Astrocyte (in vitro differentiated cells and primary cell): ENCODE measurements at places on chromosomes 6 and 20.

- DNase-seq = no peak
These were observed 48.1 kb downstream of the PLAGL1 start for GRCh38 chr6:143959927-143960326.

DNA sequence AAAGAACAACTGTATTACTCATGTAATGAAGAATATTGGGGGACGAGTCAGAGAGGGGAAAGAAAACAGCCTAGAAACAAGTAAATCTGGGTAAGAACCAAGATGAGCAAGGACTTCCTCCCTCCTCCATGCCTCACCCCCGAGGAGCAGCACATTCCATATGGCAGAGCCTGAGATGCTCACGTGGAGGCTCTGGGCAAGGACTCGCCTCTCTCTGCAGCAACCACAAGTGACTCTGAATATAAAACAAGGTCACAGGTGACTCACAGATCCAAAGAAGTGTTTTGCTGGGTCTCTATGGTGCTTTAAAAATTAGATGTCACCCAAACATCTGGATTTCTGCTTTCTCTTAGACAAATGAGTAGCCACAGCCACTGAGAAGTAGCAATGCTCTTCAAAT, 453.0 kb upstream of the SULF2 start:
- DNase-seq = peak; percentile 94

- no peak for DNase-seq
These were observed 31.8 kb upstream of the BLCAP start for GRCh38 chr20:37559312-37560027.

DNA sequence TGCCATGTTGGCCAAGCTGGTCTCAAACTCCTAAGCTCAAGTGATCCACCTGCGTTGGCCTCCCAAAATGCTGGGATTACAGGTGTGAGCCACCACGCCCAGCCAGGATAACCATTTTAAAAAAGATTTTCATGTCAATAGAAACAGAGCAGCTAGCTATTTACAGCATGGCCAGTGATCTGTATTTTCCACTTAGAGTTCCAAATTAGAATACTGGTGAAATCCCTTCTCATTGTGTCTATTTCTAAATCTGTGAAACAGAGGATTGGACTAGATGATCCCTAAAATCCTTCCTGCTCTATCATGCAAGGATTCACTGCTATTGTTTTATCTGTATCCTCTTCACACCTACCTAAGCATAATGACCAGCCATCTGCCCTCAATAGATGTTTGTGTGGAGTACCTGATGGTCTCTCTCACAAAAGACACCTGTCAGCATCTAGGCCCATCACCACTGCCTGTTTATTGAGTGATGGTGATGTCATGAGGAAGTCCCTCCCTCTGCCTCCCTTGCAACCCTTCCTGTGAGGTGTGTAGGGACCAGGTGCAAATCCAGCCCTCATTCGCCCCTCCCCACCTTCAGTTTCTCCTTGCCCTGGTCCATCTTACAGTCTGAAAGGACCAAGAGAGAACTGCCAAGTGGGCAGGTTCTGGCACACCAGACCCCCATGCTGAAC, 26.5 kb upstream of the SMIM29 start:
- DNase-seq = no peak

GRCh38 chr6:43779852-43780236, 9.8 kb downstream of the VEGFA start:
- no peak for DNase-seq

DNA sequence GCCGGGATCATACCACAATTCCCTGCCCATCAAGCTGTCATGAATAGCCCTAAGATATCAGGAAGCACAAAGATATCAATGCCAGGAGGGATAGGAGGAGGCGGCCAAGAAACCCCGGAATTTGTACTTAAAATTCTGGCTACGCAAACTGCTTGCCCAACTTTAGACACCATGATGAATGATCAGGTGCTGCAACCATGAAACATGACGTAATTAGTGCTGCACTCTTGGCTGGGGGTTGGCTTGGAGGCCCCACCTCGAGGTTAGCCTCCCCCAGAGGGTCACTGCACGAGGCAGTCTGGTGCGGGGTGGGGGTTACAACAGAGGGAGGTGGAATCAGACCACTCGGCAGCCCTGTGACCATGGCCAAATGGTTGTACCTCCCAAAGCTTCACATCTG, 8.9 kb downstream of the SIRPA start:
- peak; percentile 24 for DNase-seq

GRCh38 chr20:61737812-61738443, 327.8 kb downstream of the TAF4 start:
- DNase-seq = no peak

GRCh38 chr6:157536223-157536545, 155.2 kb downstream of the ZDHHC14 start:
- no peak for DNase-seq

DNA sequence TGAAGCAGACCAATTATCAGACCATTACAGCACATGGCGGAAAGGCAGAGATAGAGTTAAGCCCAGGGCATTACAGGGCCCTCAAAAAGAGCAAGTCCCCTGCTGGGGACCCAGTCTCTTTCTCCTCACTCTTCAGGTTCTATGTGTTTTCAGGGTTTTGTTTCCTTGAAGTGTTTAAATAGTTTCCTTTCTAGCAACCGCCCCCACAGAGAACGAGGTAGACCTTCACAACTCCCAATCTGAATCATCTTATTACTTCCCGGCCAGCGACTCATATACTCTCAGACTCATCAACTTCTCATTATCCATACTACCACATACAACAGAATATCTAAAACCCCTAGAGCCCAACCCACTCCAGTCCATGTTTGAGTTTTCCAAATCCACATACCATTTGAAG, 526.6 kb upstream of the ARID1B start:
- no peak for DNase-seq

DNA sequence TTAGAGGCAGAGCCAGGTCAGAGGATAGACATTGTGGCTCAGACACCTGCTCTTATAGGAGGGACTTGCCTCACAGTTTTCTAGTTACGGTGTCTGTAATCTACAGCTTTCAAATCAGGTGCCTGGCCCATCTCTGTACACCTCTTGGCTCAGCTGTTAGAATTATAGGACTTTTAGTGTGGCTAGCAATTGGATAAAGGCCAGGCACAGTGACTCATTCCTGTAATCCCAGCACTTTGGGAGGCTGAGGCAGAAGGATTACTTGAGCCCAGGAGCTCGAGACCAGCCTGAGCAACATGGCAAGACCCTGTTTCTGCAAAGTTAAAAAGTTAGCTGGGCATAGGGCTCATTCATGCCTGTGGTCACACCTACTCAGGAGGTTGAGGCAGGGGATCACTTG, 20.0 kb downstream of the BRPF3 start:
- DNase-seq = peak; percentile 26

DNA sequence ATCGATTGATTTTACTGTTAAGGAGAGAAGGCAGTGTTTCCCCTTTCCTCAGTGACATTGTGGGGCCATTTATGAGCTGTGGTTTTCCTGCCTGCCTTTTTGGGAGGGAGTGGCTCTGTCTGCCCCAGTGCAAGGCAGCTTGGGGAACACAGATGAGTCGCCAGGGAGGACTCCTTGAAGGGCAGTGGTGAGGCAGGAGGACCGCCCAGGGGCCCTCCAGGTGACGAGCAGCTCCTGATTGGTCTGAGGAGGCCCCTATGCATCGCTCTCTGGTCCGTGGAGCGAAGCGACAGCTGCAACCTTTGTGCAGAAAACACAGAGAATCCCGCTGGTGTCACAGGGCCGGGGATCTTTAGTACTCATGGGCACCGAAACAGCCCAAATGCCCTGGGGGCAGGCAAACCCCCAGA, 100.3 kb downstream of the TMEM242 start:
- no peak for DNase-seq

DNA sequence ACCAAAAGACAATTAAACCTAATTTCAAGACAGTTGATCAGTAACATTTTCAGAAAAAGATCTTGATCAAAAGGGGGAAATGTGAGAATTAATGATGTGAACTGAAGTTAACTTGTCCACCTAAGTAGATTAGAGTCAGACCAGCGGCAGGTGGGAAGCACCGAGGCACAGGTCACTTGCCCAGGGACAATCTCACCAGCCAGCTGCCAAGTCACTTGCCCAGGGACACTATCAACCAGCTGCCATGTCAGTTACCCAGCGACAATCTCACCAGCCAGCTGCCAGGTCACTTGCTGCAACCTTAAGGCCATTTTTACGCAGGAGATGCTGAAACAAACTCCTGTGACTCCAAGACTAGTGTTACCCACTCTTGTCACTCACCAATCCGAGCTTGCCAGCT, 187.6 kb upstream of the THBS2 start:
- DNase-seq = no peak

DNA sequence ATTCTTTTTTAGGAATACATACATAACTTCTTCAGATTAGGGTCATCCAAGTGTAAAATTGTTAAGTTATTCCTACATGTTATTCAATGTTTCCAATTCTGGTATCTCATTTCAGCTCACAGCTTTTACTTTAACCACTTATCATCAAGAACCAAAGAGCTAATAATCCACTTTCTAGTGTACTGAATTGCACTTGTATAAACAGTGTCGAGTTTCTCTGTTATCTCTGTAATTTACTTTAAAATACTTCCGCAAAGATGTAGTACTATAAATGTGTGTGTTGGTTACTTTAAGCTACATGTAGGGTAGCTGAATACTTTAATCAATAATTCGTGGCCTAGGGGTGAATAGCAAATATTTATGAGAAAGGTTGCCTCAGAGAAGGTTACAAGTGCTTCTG, 8.8 kb upstream of the GJA1 start:
- DNase-seq = no peak

DNA sequence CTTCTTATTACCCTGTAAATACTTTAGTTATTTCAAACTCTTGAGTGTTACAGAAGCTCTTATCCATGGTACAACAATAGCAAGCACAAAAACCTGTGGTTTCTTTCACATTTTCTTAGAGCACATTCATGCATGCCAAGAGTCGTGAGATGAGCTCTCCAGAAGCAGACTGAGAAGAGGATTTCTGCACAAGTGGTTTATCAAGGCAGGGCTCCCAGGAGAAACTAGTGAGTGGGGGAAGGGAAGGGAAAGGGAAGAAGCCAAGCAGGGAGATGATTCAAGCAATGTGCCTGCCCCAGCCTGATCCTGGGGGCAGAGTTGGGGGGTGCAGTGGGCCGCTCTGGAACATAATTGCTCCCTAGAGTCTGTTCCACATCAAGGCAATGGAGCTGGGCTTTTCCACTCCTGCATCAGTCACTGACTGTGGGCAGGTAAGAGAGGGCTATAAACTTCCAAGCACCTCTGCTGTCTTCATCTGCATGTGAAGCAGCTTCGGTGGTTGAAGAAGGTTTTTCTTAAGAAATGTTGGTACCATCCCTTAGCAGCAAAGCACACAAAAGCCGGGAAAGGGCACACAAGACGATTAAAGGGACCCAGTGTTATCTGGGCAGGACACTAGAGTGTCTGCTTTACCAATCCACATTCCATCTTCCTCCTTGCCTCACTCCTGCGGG, 152.1 kb downstream of the PLCB4 start:
- DNase-seq = peak; percentile 94

DNA sequence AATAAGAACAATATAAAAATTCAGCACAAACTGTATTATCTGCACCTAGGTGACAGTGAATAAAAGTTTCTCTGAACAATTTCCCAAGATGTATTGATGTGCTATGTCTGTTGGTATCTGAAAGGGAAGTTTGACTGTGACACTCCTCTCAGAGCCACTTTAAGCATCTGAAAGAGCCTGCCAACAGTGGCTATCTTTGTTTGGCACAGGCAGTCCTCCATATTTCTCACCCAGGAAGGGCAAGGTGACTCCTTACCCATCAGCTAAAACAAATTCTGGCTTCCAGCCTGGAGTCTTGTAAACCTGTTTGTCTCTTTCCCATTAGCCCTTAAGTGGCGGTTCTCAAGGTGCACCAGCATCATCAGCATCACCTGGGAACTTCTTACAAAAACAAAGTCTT, 122.4 kb upstream of the VGLL2 start:
- no peak for DNase-seq

- DNase-seq = no peak
These were observed 42.9 kb upstream of the FAM83D start for GRCh38 chr20:38883081-38883980.

GRCh38 chr6:154039231-154039842, at the start of gene OPRM1:
Gene OPRM1 (plus strand): TSS chr6:154039240. CDS start chr6:154039545, 305 bp downstream.
- DNase-seq = peak; percentile 4
